ENCODE measurements at places on chromosomes 11 and 22. TPM values are rescaled to one million over a fixed set of nuclear protein-coding genes. Genes with fewer than 3 reads are reported as not detected.

The OR52E8 gene
- not detected for total RNA-seq

The CEP126 gene
- 0.98 TPM for total RNA-seq

The SERPING1 gene
- total RNA-seq: 28.6 TPM

The LRRC10B gene
- total RNA-seq: not detected

The ADAMTS8 gene
- total RNA-seq: not detected

The GVQW3 gene
- 1.1 TPM for total RNA-seq
